ENCODE measurements at places on chromosomes 3 and 15.

DNA sequence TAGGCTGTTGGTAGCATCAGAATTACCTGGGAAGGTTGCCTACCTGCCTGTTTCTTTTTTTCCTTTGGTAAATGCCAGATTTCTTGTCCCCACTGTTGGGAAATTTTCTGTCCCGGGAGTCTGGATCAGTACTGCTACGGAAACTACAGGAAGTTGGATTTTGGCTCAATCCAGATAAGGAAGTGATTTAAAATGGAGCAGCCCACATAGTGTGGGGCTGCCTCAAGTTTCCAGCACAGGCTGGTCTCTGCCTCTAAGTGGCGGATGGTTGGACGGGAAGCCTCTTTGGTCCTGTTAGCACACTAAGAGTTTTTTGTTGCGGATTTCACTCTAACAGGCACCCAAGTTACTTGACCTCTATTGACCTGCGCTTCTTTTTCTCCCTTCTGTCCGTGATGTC, 54.7 kb downstream of the EEFSEC start:
- no peak for DNase-seq

DNA sequence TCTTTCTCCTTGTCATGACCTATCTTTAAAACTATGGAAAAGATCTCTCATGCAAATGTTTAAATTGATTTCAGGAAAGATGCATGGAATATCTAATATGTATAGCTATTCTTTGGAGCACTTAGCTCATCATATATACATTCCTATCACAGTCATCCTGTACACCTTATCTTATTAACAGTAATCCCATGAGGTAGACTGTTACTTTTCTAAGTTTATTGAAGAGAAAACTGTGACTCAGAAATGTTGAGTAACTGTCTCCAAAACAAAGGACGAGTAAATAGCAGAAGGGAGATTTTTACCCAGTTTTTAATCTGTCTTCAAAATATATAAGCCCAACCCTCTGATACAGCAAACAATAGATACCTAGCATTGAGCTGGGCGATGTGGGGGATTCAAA, 308.3 kb downstream of the GAP43 start:
- no peak for DNase-seq

DNA sequence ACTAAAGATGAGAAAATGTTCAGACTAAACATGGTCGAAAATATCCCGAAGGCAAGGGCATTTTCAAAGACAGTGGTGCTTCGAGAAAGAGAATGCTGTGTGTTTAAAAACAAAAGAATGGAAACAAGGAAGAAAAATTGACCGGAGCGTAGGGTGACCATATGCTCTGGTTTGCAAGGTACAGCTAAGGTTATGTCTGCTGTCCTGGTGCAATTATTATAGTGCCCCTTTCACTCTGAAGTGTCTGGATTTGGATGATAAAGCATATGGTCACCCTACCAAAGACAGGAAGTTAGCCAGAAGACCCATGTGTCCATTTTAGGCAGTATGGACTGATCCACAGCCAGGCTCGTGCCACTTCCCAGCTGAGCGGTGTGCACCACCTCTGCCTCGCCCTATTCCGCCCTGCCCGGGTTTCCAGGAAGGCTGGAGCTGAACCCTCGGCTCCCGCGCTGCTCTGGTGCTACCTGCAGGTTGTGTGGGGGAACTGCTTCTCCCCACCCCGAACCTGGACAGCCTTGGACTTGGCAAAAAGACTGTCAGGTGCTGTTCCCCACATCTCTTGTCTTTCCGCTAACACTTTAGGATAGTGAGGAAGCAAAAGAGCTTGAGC, 25.2 kb downstream of the GOLGA6D start:
- peak; percentile 72 for DNase-seq

GRCh38 chr3:52181543-52181942, 16.4 kb upstream of the ALAS1 start:
- DNase-seq = no peak

DNA sequence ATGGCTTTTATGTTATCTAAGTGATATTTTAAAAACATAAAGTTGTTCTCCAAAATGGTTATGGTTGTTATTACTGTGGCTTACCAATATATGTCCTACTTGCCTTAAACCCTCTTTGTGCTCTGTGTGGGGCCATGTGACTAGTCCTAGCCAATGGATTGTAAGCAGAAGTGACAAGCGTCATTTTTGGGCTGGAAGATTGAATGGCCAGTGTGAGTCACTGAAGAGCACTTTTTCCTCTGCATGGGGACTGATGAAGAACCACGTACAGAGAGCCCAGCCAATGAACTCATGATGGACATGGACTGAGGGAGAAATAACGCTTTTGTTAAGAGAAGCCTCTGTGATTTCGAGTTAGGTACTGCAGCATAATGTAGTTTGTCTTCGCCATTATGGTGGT, 332.7 kb downstream of the EDEM1 start:
- DNase-seq = peak; percentile 62

GRCh38 chr3:181956122-181956521, 244.4 kb downstream of the SOX2 start:
- no peak for DNase-seq

GRCh38 chr3:81974751-81975150, 213.3 kb upstream of the GBE1 start:
- DNase-seq = no peak

- no peak for DNase-seq
Observed at GRCh38 chr15:52563501-52564060, 5.2 kb downstream of the ARPP19 start.

DNA sequence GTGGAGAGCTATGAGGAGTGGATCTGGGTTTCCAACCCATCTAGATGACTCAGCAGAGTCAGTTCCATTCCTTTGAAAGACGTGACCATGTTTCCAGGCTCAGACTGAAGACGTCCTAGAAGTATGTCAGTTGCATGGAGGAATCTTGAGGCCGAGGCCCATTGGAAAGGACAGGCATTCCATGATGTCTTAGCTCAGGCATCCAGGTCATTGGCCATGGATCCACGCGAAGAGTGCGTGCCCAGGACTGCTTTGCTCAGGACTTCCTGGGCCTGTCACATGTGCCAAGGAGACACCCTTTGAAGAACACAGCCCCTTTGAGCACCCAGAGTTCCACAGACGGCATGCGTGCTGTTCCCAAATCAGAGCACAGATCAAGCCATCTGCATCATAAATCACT, 92.3 kb upstream of the ADAMTS17 start:
- no peak for DNase-seq

DNA sequence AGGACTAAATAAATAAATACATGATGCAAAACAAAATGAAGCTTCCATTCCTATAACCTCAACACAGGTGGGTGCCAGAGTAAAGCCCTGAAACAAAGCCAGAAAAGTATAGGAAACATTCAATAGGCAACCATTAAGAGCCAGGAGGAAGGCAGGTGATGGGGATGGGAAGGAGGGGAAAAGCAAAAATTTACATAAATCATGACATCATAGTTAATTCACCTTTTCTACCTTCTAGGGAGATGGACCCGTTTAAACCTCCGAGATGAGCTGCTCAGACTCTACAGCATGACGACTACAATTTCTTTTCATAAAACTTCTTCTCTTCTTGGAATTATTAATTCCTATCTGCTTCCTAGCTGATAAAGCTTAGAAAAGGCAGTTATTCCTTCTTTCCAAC, 27.9 kb downstream of the TM4SF4 start:
- DNase-seq = no peak

DNA sequence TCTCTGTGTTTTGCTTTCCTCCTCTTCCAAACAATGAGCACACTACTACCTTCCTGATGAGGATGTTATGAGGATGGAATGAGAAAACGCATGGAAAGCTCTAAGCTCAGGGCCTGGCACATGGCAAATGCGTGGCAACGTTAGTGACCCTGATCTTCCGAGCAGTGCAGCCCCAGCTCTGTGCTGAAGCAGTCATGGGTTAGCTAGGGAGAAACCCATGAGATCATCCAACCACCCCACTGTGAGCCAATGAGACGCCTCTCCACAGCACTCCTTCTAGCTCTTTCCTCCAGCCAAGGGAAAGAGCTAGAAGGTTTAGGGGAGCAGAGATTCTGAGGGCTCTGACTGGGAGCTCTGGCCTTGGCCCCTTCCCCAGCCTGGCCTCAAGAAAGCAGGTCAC, 4.5 kb downstream of the CPN2 start:
- DNase-seq = no peak

DNA sequence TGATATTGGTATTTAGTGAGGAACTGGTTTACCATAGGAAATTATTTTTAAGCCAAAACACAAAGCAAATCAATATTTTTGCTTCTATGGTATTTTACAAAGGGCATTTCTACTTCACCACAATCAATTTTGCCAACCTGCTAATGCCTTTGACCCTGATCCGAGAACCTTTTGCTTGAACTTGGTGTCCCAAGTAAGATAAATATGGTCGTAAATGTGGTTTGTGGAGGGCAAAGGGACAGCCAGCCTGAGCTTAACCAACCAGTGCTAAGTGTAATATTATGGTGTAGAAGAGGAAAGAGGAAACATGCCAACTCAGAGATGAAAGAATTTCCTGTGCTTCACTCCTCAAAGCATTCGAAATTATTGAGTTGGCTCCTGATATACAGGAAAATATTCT, 148.4 kb downstream of the C3orf38 start:
- no peak for DNase-seq

GRCh38 chr15:89948796-89949195, 36.0 kb upstream of the ARPIN start:
- DNase-seq = no peak

DNA sequence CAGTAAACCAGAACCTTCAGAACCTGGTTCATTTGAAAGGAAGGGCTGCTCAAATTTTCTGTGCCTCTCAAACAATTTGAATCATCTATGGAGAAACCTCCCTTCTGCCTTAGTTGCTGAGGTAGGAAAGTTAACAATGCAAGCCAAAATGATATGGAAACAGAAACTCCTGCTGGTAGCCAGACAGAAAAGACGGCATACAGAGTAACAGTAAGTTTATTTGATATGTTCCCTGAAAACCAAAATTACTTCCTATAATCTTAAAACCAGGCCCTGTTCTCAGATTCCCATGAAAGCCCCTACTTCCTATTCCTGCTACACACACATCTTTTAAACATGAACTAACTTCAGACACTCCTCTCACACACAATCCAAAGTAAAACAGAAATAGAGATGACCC, 86.2 kb downstream of the TBC1D5 start:
- no peak for DNase-seq

- DNase-seq = no peak
Observed at GRCh38 chr3:72344236-72344635, 504.0 kb downstream of the SHQ1 start.

GRCh38 chr3:133171831-133172230, 133.6 kb downstream of the TMEM108 start:
- DNase-seq = no peak

DNA sequence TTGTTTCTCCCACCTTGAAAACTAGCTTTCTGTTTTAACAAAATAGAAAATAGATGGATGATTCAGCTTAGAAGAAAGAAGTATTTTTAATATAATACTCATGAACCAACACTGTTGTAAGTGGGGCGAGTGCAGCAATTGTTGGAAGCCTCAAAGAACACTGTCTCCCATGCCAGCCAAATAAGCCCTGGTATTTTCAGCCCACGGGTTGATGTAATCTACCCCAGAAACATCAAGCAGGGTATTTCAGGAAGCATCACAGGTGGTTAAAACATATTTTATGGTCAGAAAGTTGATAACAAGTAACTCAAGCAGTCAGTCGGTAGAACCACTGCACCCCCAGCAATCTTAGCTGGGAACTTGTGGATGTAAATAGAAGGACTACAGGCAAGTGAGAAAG, 115.9 kb downstream of the SV2B start:
- no peak for DNase-seq

DNA sequence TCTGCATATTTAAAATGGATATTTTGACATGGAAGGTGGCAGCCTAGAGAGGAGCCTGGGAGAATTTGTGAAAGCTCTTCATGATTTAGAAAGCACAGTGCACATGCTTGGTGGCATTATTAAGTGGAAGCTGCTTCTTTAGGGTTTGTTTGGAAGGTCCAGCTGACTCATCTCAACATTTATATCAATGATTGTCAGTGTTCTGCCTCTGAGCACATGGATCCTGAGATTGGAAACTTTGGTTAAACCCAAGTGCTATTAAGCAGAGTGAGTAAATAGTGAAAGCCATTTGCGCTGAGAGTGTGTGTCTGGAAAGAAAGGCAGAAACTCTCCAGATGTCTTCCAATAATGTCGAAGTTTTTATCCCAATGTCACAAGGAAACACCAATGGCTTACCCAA, 7.4 kb downstream of the NOX5 start:
- DNase-seq = no peak

DNA sequence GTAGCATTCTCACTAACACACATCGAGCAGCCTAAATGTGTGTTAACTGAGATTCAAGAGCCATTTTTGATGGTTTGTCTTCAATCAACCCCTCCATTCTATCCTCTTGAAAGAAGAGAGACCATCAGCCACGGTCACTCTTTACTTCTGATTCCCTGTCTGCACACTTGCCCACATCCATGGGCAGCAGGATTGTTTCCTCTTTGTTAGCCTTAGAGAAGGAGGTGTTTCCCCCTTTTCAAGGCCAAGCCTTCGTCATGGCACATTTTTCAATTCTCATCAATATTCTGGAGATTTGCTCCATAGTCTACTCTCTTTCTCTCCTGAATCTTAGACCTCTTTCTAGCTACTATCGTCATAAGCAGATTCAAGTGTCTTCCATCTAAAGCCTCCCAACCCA, 522.4 kb upstream of the NAALADL2 start:
- no peak for DNase-seq

GRCh38 chr3:155664925-155665695, 79.8 kb downstream of the PLCH1 start:
- DNase-seq = no peak

DNA sequence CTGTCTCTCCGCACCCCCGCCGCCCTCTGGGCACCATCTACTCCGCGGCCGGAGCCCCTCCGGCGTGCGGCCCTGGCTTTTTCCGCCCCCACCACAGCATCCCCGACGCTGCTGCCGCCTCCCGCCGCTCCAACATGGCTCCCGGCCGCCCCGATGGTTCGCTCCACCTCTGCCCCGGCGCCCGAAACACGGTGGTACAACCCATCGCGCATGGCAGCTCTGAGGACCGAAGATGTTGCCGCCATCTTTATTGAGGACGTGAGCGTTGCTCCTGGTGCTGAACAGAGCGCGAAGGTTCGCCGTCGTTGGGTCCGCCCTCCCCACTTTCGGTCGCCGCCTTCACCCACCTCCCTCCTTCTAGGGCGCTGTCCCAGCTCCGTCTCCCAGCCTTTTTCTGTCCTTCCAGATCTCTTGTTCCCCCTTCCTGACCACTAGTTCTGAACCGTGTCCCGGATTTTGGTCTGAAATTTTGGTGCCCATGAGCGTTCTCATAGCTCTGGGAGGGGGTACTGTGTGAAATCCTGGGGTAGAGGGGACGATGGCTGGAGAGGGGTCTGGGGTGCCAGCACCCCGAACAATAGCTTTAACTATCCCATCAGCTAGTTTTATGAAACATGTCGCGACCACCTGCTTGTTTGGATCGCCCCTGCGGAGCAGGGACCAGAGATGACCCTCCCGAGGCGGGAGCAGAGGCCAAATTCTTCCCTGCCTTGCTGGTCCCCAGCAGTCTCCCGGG, at the start of gene CELSR3:
CELSR3 (minus strand) TSS at position 134 of the 736 bp plus-strand sequence. CDS start 252 bp downstream, outside the sequence.
- DNase-seq = no peak
